ENCODE measurements at places on chromosomes 7 and 10.

GRCh38 chr7:116230191-116231005 is 20.1 kb downstream of the TES start:
- no peak for DNase-seq

DNA sequence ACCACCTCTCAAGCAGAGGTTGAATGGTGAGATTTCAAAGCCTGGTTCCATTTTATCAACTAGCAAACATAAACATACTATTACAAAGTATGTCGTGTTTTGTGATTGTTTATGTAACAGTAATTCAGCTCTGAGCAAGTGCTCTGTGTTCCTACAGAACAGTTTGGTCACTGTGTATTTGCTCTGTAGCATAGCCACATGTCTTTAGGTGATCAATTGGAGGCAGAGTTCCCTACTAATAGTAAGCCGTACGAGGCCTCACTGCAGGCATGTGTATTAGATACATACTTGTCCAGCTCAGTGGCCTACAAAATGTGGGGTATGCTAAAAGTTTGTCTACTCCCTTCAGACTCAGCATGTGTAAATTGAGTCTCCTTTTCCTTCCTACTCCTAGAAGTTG is 53.0 kb downstream of the C1GALT1 start:
- no peak for DNase-seq

DNA sequence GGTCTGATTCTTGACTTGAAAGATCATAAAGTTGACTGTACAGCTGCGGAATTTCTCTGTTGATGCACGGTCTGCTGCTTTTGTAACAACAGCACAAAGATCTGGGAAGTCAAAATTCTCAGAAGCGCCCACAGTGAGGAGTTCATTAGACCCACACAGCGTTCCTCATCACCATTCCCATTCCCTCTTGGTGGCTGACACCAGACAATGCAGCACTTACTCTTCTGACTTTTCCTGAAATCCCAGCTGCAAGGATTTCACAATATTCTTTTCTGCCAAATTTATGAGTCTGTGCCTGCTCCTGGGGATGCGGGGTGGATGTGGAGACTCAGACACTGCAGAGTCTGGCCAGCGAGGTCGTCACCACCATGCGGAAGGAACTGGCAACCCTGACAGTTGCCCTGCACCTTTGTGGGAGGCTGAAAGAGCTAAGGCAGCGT is 233.9 kb downstream of the FANK1 start:
- no peak for DNase-seq

GRCh38 chr10:69861251-69862240 is 59.8 kb downstream of the COL13A1 start:
- peak; percentile 49 for DNase-seq

GRCh38 chr10:8435186-8436055 is 380.9 kb downstream of the GATA3 start:
- DNase-seq: no peak

DNA sequence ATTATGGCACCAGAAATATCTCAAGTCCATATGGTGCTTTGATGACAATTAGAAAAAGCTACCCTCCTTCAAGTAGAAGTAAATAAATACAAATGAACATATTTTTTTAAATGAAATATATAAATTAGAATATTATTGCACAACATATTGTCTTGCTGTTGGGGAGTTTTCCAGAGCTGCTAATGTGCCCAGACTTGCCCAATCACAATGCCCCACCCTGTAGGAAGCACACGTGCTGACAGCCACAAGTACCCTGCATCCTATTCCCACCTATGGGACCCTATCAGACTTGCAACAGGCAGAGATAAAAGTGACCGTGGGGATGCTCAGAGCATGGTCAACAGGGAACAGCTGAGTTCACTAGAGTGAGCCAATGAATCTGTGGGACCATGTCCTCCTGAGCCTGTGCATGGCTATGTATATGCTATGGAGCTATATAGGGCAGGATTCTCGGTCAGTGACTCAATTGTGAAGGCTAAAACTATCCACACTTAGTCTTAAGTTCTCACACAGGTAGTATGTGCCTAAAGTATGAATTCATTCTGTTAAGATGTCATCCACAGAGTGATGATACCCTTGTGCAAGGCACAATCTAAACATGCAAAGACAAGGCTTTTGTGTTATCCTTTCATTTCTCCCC is 336.0 kb downstream of the HGF start:
- no peak for DNase-seq

DNA sequence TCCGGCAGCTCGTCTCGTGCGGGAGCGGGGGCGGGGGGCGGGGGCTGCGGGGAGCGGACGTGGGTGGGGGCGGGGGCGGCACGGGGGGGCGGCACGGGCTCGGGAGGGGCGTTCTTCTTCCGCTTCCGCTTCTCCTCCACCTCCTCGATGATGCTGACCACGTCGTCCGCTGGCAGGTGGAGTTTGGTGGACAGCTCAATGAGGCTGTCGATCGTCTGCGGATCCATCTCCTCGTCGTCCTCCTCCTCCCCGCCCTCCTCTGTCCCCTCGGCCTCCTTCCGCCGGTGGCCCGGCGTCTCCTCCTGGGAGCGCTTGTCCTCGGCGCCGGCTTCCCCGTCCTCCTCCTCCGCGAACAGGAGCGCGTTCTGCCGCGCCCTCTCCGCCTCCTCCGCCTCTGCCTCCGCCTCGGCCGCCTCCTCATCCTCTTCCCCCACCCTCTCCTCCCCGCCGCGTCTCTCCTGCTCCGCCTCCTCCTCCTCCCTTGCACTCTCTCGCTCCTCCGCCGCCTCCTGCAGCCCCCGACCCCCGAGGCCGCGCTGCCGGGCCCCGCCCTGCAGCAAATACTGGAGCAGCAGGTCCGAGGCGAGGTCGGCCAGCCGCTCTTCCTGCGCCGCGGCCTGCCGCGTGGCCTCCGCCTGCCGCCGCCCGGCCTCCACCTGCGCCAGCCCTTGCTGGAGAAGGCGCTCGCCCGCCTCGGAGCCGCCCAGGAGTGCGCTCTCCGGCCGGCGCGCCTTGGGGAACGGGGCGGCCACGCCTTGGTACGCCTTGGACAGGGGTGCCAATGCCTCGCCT is 1.9 kb downstream of the VGF start:
- DNase-seq: peak; percentile 61

DNA sequence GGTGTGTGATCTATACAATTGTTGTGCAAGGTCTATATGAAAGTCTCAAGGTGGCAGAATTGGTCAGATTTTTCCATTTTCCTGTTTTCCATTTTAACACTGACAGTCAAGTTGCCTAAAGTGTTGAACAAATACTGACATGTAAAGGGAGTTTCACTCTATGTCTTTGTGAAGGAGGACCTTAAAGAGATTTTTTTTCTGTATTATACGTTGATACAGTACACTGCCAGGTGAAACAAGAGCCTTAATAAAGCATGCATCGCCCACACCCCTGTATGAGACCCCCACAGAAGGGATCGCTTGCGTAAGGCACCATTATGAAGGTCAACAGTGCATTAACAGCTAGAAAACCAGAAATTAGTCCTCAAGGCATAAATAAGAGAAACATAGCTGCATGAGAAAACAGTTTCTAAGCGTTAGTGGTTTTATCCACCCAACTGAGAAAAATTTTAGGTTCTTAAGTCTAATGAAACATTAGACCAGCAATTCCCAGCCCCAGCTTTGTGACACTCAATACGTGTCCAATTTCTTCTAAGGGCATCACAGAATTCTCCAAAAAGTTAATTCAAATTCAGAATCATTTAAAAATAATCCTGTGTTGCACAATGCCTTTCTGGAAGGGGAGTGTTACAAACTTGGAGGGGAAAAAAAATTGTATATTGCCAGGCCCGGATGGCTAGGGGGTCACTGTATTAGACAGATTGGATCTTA is 6.9 kb downstream of the KLF6 start:
- DNase-seq: no peak

DNA sequence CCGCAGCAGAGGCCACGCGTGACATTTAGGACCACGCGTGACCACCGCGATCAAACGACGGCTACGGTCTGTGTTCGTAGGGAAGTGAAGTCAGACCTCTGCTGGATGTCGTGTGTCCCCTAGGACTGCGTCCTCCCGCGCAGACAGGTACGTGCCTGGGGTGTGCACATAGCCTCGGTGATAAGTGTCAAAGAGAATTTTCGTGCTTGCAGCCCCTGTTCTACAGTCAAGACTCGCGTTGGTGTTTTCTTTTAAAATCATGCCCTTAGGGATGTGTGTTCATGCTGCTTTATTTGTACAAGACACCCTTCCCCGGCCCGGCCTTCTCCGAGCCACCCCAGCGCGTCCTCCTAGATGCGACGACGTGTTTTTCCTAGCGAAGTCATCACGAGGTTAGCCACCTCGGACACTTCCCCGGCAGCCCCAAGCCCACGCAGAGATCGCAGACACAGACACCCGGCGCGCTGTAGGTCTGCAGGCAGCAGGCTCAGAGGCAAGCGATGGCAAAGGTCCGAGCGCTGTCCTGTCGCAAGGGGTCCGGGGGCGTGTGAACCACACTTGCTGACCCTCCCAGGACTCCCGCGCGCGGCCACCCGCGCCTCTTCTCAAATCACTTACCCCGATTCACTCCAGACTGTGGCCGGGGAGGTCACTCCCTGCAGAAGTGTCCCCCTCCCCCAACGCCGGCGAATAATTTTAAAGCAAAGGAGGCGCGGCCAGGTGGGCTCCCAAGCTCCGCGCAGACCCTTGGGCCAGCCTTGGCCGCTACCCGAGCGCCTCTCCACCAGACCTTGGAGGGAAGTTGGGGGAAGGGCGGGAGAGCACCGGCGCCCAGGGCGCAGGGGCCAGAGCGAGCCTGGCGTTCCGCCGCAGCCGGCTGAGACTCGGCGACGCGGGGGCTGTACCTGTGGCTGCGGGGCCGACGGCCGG is 552 bp downstream of the MKX start:
- DNase-seq: no peak

DNA sequence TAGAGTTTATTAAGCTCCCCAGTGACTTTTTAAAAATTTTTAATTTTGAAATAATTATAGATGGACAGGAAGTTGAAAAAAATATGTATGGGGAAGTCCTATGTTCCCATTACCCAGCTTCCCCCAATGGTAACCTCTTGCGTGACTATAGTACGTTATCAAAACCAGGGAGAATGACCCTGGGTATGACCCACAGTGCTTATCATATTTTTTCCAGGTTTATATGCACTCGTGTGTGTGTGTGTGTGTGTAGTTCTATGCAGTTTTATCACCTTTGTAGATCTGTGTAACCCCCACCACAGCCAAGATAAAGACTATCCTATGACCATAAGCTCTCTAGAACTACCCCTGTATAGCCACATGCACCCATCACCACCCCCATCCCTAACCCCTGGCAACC is 72.8 kb downstream of the TBXAS1 start:
- DNase-seq: no peak

- peak; percentile 57 for DNase-seq
Measured at GRCh38 chr10:13271552-13272163, 28.2 kb downstream of the PHYH start.

- DNase-seq: no peak
Measured at GRCh38 chr7:92668564-92668963, 78.4 kb upstream of the FAM133B start.

Measured in activated CD4-positive, alpha-beta T cell treated with anti-CD3 and anti-CD28 coated beads, Interleukin-2, Interleukin-6, amounts not matched to agents 100 ng/mL and 50 ng/mL, durations not matched to agents 16 hours and 8 hours (primary cell).